Fibroblast of villous mesenchyme (primary cell): ENCODE measurements at places on chromosomes 2 and 18.

DNA sequence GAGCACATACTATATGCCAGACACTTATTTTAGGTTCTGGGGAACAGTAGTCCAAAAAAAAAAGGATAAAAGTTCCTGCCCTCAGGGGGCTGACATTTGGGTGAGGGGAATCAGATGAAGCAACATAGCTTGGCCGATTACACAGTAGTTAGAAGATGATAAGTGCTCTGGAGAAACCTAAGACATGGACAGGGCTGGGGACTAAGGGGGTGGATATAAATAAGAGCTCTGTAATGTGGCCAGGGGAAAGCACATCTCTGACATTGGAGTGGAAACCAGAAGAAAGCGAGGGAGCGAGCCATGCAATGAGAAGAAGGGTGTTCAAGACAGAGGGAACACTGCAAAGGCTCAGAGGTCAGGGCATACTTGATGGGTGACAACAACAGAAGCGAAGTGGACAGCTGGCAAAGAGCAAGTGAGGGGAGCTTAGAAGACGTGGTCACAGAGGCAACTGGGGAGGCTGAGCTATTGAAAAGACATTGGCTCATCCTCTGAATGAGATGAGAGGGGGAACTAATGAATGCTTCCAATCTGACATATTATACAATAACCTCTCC, 11.4 kb downstream of the TMEM182 start:
- DNase-seq: no peak

- no peak for DNase-seq
Observed at GRCh38 chr2:7886666-7887065, 795.2 kb upstream of the ID2 start.

DNA sequence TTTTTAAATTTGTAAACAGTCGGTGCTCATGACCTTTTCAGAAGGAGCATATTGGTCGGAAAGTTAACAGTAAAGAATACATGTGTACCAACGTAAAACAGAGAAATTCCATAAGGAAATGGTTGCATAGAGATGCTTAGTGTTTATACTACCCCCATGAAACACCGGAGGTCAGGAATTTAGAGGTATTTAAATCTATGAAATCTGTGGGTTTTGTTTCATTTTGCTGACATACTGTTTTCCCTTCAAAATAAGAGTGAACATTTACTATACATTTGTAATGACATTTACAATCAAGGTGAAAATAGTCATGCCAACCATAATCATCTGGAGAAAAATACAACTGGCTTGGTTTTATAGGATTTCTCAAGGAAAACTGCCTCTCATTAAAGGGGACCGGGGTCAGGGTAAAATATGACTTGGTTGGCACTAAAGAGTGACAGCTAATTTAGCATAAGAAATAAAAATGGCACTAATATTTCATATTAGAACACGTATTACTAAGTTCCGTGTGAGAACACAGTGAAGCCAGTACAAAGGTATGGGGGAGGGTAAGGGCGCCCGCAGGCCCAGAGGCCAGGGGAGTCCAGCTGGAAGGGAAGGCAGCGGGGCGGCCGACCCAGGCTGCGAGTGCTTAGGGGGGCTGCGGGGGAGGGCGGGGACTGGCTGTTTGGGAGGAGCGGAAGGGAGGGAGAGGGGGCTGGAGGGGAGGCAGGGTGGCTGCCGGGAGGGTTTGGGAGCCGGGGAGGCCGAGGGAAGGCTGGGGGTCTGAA, 1.1 kb upstream of the RNU4ATAC start:
- DNase-seq: peak; percentile 80

GRCh38 chr2:12316476-12316875, 400.3 kb upstream of the TRIB2 start:
- DNase-seq: no peak

DNA sequence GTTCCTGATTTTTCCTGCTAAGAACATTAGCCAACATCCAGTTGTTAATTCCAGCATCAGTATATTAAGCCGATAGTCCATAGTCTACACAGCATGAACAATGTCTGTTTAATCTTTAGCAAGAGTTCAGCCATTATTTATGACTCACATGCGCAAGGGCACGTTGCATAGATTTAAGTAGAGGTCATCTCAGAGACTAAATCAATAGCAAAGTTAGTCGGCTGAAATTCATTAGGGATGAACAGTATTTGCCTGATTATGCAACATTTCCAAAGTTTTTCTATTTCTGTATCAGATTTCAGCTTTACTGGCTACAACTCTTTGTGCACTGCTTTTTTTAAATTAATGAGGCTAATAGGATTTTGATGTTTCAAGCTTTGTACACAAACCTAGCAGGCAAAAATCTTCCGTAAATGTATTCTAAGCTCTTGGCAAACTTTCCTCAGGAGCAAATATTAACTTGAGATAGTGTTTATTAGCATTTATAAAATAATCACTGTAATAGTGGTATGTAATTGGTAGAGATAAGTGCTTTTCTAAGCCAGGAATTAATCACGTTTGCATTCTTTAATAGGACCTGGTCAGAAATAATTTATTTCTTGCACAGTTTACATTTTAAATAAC, 578.7 kb upstream of the ID2 start:
- DNase-seq: peak; percentile 25

GRCh38 chr2:211204456-211204855, 648.1 kb downstream of the CPS1 start:
- DNase-seq: no peak

GRCh38 chr2:174901075-174901474, 104.1 kb downstream of the CHN1 start:
- peak; percentile 38 for DNase-seq

DNA sequence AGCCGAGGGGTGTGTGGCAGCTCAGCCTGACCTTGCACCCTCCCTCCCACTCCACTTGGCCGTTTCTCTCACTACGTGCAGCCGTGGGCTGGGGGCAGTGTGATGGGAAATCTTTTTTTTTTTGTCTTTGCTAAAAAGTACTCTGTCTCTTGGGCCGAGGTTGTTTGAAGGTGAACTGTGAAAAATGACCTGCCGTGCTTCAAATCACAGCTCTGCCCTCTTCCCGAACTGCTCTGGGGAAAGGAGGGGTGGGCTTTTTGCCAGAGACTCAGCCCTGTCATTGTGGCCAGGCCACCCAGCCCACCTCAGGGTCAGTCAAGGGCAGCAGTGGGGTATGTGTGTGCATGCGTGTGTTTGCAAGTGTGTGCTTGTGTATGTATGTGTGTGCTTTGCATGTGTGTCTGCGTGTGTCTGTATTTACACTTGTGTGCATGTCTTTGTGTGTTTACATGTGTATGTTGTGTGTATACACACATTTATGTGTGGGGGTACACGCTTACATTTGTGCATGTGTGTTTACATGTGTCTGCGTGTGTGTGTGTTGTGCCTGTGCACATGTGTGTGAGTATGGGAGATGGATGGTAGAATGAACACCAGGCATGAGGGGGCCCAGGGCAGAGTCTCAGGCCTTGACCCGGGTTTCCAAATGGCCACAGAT, 61.3 kb upstream of the HAAO start:
- DNase-seq: no peak

- DNase-seq: no peak
Observed at GRCh38 chr18:54173980-54174630, 50.4 kb downstream of the MBD2 start.

GRCh38 chr18:77135339-77136075, 2.9 kb upstream of the MBP start:
- no peak for DNase-seq

DNA sequence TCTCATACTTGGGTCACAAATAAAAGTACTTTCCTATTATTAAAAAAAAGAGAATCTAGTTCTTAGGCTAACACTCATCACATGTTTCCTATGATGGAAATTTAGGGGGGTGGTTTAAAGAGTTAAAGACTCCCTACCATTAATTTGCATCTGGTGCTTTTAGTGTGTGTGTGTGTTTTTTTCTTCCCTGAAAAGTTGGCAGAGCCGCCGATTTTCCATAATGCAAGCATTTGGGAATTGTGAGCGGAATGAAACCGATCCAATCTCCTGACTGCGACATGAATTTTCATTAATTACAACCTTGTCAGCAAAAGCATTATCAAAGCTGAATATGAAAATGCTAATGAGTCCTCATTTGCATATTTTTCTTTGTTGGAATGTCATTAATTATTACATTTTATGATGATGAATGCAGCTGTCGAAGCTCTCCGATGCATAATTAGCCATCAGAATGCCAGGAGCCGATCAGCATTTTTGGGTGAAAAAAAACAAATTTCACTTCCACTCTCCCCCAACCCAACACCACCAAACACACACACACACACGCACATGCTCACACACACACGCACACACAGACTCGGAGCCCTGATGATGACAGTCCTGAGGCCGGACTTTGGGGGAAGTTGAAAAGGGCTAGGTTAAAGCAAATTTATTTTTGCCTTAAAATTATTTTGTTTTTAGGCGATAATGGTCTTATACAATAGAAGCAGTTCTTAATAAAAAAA, 165.4 kb downstream of the TCF4 start:
- DNase-seq: peak; percentile 36

- no peak for DNase-seq
Observed at GRCh38 chr2:171227066-171227782, 66.5 kb upstream of the TLK1 start.

GRCh38 chr2:171630812-171631626, 56.2 kb upstream of the DYNC1I2 start:
- DNase-seq: peak; percentile 68

GRCh38 chr2:8197101-8197500, 484.8 kb upstream of the ID2 start:
- no peak for DNase-seq

GRCh38 chr2:120206022-120206581, 17.1 kb downstream of the TMEM185B start:
- DNase-seq: peak; percentile 12

- DNase-seq: no peak
Observed at GRCh38 chr2:228599297-228599696, 417.8 kb upstream of the SPHKAP start.

GRCh38 chr18:832085-832681, 20.1 kb upstream of the YES1 start:
- peak; percentile 21 for DNase-seq

DNA sequence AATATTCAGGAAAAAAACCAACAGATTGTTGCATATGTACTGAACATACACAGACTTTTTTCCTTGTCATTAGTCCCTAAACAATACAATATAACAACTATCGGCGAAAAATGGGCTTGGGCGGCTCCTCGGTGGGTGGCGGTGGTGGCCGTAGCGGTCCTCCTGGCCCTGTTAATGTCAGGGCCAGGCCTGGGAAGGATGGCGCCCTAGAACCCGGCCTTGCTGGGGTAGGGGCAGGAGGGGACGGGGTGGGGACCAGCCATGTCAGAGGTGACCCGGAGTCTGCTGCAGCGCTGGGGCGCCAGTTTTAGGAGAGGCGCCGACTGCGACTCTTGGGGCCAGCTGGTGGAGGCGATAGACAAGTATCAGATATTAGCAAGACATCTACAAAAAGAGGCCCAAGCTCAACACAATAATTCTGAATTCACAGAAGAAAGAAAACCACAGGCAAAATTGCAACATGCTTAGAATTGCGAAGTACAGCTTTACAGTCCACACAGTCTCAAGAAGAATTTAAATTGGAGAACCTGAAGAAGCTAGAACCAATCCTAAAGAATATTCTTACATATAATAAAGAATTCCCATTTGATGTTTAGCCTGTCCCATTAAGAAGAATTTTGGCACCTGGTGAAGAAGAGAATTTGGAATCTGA, 36.5 kb downstream of the ROCK2 start:
- no peak for DNase-seq

- peak; percentile 63 for DNase-seq
Observed at GRCh38 chr2:145484448-145485097, 964.7 kb upstream of the ZEB2 start.

GRCh38 chr2:85134255-85134895, 1.2 kb downstream of the TCF7L1 start:
- DNase-seq: peak; percentile 50

GRCh38 chr2:66845307-66845706, 410.4 kb downstream of the MEIS1 start:
- DNase-seq: peak; percentile 44

DNA sequence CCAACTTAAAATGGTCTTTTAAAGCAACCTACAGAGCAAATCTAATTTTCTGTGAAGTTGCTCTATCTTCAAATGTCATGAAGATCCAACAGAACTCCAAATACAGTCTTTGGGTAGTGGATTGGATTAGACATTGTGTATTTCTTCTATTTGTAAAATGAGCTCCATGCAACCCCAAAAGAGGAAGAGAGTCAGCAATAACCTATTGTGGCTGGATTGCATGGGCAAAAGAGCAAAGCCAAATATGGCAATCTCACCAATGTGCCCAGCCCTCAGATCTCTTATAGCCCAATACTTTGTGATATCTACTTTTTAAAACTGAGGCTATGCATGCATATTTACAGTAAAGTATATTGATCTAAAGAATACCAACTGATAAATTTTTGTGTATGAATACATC, 146.3 kb downstream of the TXNL1 start:
- DNase-seq: no peak

GRCh38 chr2:195622966-195623365, 34.1 kb upstream of the SLC39A10 start:
- no peak for DNase-seq

DNA sequence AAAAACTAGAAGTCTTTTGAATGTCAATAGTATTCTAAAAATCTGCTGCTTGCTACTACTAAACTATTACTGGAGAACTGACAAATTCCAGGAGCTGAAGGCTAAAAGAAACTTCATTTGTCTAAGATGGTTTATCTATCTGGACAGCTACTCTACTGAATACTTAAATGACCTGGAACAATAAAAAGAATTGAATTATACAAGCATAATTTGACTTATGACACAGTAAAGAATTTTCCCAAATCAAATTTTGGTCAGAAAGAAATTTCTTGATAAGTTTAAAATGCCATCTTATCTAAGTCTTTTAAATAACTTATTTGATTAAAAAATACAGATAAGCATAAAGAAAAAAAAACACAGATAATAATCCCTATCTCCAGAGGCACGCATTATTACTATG, 80.2 kb upstream of the ITGA4 start:
- DNase-seq: no peak

DNA sequence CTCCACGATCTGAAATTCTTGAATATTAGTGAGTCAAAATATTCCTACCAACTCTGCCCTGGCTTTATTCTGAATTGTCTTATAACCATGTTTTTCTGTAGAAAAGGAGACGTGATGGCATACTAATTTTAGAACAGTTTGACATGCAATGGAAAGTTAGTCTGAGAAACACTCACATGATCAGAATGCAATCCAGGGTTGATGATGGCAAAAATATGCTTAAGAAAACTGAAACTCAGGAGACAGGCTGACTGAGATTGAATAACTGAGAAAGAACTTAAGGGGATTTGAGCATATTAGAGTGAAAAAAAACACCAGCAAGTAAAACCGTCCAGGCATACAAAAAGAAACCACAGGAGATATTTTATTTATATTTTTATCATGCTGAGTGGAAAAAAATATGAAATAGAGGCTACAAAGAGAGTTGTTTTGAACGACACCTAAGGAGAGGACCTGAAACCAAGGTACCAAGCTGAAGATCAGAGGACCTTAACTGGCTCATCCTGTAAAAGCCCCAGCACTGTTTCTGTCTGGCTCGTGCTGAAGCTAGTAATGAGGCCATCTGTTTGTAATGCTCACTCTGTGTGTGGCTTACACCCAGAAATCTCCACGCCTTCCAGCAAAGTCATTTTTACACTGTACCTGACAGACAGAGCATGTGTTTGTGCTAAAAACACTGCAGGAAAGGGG, 437.2 kb upstream of the PKDCC start:
- peak; percentile 13 for DNase-seq
